ENCODE measurements at places on chromosomes 3 and 15. TPM values are rescaled to one million over a fixed set of nuclear protein-coding genes. Genes with fewer than 3 reads are reported as not detected.
A peak's percentile ranks its signal among the peaks of the same experiment; 100 is the strongest.

SLC9C1 gene
- total RNA-seq, result not detected

DNA sequence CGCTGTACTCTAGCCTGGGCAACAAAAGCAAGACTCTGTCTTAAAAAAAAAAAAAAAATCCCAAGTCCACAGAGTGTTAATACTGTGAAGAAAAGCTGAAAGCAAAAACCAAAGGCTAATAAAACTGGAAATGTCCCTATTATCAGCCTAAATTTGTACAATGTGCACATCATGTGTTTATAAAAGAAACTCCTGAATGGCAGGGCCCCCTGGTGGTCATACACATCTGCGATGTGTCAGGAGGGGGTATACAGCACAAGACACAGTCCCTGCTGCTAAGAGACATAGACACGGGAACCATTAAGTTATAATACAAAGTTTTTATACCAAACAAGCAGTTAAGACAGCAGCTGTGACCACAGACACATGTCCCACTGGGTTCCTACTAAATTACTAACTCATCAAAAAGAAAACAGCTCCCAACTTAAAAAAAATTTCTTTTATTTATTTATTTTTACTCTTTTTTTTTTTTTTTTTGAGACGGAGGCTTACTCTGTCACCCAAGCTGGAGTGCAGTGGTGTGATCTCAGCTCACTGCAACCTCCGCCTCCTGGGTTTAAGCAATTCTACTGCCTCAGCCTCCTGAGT lies 31.0 kb downstream of the IDH2 start:
- DNase-seq, result peak; percentile 68

DNA sequence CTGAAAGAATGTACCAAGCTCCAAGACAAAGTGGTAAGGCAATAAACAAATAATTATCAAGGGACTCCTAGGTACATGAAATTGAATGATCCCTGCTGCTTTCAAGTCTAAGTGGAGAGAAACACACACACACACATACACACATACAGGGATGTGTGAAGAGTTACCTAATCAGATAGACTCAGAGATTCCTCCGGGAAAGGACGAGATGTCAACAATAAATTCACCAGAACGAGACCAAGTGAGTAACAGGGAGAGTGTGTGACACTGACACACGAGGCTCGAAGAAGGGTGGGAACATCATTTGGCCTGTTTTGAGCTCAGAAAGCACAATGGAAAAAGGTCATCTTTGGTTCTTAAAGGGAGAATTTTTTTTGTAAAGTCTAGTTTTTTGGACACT lies 13.4 kb downstream of the LRIG1 start:
- no peak for DNase-seq

GRCh38 chr3:114019486-114019885 lies 36.8 kb downstream of the CCDC191 start:
- DNase-seq, result no peak

DNA sequence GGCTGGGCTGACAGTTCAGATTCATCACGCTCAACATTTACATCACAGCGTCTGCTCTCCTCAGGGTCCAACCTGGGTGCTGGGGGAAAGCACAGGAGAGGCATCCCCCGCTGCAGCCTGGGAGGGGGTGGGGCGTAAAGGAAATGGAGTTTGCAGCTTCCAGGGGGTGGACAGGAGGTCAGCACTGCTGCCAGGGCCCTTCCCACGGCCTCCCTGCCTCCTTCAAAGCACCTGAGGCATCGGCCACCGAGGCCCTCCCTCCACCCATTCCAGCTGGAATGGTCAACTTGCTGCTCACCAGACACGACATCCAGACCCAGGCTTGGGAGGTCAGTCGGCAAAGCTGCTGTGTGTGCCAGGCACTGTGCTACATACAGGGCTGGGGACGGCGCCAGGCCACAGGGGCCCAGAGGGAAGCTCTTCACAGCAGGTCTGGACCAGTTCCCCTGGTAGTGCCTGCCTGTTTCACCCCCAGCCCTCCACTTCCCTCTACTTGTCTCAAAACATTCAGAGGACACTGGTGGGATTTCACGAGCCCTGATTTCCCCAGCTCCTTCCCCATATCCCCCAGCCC lies 120.7 kb downstream of the ANP32A start:
- no peak for DNase-seq

All from activated naive CD8-positive, alpha-beta T cell treated with anti-CD3 and anti-CD28 coated beads for 36 hours (primary cell).